ENCODE measurements at places on chromosomes 3 and 15.

GRCh38 chr3:52281981-52282801 lies 3.7 kb upstream of the WDR82 start:
- no peak for DNase-seq

- no peak for DNase-seq
Observed at GRCh38 chr3:108099679-108100428, 9.0 kb upstream of the CD47 start.

DNA sequence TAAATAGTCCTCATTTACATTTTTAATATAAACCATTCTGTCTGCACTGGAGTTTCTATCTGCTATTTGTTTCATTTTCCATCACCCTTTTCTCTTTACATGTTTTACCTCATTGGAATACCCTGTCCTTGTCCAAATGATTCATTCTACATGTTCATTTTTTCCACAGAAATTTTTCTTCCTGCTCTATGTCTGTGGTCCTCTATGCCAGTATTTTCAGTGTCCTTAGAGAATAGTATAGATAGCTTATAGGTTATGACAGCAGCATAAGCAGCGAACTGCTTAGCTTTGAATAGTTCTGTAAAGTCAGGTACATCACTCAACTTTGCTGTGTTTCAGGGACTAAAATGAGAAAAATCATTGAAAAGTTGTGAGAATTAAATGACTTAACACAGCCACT lies 742.3 kb upstream of the CBLB start:
- DNase-seq = no peak

GRCh38 chr15:26945046-26945445 lies 25.9 kb upstream of the GABRG3 start:
- DNase-seq = no peak

DNA sequence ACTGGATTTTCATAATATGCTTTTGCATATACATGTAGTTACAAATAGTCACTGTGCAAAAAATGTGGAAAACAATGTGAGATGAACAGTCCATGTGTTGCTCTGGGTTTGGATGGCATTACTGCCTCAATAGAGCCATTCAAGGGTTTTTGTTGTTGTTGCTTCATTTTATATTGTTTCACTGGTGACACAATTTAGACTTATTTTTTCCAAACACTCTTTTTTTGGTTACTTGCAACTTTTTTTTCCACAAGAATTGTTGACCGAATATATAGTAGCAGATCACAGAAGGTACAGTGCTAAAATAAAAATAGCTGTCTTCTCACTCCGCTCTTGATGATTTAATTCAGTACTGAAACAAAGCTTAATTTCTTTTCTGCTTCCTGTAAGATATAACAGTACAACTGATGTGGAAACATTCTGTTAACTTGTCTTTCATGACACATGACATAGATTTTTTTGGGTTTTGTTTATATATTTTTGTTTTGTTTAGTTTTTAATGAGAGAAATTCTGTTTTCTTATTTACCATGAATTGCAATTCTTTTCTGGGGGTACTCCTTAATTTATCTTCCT lies 618.6 kb downstream of the NAALADL2 start:
- no peak for DNase-seq
